Heart right ventricle (tissue), 16 donors: ENCODE measurements at places on chromosomes 12 and 14. TPM values are rescaled to one million over a fixed set of nuclear protein-coding genes. Genes with fewer than 3 reads are reported as not detected.
A peak's percentile ranks its signal among the peaks of the same experiment; 100 is the strongest.

- no peak for DNase-seq
Measured at GRCh38 chr12:59695379-59695778, 99.5 kb downstream of the SLC16A7 start.

ASCL4 gene
- total RNA-seq, result not detected

GRCh38 chr12:1688086-1688710, 2.7 kb upstream of the ADIPOR2 start:
- no peak for DNase-seq

DNA sequence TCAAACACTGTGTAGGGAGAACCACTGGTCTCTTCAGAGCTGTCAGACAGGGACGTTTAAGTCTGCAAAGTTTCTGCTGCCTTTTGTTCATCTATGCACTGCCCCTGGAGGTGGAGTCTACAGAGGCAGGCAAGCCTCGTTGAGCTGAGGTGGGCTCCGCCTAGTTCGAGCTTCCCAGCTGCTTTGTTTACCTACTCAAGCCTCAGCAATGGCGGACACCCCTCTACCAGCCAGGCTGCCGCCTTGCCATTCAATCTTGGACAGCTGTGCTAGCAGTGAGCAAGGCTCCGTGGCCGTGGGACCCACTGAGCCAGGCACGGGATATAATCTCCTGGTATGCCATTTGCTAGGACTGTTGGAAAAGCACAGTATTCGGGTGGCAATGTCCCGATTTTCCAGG, 24.6 kb upstream of the YBX3 start:
- DNase-seq, result no peak

KCNK13 gene
- 5.1 TPM for total RNA-seq

- DNase-seq, result no peak
Measured at GRCh38 chr12:60926256-60926655, 1330.4 kb downstream of the SLC16A7 start.

- no peak for DNase-seq
Measured at GRCh38 chr12:19695244-19696098, 256.2 kb downstream of the AEBP2 start.

DNA sequence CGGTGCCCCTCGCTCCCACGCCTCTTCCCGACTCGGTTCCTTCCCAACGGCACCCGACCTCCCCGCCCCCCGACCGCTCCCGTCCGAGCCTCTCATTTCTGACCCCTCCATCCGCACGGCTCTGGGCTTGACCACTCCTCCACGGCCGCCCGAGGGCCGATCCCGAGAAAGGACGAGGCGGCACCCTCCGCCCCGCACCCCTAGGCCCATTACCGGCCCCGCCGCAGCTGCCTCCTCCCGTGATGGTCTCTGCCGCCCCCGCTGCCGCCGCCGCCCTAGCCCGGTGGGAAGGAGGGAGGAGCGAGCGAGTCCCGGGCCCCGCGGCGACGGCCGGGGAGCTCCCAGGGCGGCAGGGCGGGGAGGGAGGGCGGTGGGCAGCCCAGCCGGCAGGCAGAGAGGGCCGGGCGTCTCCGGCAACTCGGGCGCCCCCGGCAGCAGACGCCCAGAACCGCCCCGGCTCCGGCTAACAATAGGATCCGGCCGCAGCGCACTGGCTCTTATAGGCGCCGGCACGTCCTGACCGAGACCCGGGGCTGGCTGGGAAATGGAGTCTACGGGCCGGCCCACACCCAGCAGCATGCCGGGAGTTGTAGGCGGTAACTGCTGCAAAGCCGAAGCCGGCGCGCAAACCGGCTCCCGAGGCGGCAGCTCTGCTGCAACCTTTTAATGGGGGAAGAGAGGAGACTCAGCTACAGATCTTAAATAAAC, at the start of gene CSRNP2:
Gene CSRNP2, minus strand, starts transcription at position 471 of the 708 bp plus-strand sequence. CDS start 7,035 bp downstream, outside the sequence.
- DNase-seq, result peak; percentile 96

GRCh38 chr12:48973941-48974673, 2.6 kb upstream of the WNT10B start:
- no peak for DNase-seq

DNA sequence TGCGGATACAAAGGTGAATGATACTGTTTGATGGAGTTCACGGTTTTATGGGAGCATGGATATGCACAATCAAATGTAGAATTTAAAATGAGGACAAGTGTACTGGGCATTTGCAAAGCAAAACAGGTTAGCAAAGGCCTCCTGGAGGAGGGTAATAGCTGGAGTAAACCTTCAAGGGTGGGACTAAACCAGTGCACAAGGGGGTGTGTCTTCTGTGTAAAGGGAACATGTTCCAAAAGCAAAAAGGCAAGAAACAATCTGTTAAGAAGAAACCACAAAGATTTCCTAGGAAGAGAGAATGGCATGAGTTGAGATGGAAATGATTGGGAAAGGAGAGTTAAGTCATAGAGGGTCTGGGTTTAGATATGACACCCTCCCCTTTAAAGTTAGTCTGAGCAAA, 109.2 kb upstream of the SLCO1C1 start:
- no peak for DNase-seq

DNA sequence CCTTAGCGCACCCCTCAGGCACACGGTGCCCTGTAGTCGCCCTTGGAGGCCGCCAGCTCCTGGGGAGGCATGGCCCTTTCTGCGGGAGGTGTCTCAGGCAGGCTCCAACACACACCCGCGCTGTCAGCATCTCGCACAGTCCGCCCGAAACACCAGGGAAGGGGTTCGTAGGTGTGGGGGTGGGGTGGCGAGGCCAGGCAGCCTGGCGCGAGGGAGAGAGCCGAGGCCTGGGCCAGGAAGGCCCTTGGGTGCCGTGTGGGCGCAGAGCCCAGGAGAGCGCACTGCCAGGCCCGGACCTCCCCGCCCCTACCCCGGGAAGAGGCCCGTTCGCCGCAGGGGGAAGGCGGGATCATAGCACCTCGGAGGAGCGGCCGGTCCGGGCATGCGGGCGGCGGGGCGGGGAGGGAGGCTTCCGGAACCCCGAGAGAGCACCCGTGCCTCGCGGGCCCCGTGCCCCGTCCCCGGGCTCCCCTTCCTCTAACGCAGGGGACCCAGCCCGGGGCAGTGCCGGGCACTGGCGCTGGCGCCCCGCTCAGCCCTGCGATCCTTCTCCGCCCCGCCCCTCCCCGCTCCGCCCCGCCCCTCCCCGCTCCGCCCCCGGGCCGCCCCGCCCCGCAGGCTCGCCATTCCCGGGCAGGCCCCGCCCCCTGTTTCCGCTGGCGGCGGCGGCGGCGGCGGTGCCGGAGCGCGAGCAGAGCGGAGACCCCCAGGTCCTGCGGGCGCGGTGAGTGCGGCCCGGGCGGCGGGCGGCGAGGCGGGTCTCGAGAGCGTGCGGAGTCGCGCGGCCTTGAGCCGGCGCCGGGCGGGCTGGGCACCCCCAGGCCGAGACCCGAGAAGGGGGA, at the start of gene TSPAN9:
Gene TSPAN9, plus strand, starts transcription at position 650 of the 842 bp plus-strand sequence. CDS start 123,815 bp downstream, outside the sequence.
- peak; percentile 80 for DNase-seq

DNA sequence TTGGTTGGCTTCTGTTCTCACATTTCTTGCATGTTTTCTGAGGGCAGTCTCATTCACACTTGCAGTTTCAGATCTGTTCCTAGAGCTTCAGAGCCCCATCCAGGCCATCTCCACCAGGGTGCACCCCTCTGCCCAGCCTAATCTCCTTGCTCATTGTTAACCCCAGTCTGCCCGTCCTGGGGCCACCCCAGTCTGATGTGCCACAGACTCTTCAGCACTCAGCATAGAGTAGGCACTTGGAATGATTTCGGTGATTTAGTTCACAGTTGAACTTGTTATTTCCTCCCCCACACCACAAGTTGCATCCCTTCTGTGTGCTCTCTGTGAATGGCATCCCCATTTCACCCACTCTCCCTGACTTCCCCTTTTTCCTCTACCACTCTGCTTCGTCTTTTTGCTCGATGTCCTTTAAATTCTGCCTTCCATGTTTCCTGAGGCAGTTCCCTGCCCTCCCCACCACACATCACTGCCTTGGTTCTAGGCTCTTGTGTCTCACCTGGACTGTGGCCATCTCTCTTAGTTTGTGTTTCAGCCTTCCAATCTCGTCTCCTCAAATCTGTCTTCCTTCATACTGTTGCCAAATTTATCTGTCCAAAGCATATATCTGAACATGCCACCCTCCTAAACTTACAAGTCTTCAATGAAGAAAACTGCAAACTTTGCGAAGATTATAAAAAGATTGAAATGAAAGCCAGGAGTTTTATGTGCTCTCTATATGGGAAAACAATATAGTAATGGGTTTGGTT, 41.5 kb downstream of the ANO6 start:
- DNase-seq, result no peak

DNA sequence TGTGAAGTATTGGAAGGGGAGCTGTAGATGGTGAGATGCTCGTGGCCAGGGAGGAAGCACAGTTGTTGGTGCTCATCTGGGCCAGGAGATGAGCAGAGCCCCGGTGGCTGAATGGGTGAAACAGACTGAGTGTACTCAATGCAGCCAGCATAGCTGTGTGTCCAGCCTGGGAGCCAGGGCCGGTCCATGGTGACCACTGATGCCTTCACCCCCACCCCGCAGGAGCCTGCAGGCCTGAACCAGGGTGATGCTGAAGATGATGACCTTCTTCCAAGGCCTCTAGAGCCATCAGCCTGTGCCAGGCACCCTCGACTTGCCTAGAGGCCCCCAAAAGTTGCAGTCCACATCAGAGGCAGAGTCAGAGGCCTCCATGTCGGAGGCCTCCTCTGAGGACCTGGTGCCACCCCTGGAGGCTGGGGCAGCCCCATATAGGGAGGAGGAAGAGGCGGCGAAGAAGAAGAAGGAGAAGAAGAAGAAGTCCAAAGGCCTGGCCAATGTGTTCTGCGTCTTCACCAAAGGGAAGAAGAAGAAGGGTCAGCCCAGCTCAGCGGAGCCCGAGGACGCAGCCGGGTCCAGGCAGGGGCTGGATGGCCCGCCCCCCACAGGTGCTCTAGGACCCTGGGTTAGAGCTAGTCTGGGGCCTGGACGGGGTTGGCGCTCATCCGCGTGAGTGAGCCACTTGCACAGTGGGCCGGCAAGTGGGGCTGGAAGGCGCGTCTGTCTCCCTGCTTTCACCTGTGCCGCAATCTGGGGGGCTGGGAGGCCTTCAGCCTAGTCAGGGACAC, 3.0 kb downstream of the TNFAIP2 start:
- no peak for DNase-seq

PCED1B gene
- total RNA-seq, result 1.8 TPM

DNA sequence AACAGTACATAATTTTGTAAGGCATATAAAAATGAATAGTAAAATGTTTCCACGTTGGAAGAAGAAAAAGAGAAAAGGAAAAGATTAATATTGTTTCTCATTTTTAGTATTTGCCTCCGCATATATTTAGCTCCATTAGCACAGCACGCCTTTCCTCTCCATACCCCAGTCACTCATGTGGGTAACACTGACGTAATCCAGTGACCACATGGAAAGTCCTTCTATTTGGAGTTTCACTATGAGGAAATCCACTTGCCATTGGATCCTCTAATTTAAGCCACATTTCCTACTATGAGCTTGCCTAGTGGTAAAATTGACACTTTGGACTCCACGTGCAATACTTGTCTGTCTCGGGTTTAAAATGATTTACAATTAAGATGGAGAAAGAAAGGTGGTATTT, 5.7 kb upstream of the SLCO1A2 start:
- DNase-seq, result no peak

BLOC1S1 gene
- total RNA-seq, result 136 TPM

DNA sequence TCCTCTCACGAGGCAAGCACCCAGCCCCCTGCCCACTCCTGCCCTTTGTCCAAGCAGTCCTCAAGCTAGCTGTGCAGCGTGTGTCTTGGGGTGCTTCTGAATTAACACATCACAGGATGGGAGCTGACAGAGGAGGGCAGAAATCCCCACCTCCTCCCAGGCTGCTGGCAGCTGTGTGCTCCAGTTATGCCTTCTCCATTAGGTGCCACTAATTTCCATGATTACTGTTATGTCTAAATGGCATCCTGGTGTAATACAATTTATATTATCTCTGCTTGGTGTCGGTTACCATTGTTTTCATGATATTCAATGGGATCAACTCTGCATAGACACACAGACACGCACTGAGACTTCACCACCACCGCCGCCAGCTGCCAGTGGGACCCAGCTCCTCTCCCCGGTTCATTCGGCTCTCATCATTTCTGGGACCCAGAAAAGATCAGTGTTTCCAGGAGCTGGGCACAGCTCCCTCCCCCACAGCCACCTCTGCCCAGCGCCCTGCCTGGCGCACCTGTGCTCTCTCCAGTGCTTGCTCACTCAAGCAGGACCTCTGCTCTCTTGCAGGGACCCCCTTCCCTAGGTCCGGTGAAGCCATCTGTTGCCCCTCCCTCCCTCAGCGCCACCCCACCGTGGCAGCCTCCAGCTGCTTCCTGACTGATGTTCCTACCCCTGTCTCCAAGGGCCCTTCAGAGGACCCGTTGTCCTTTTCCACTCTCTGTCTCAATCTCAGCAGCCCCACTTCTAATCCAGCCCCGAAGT, 167.5 kb upstream of the FKBP4 start:
- DNase-seq, result no peak

ADAMTS20 gene
- total RNA-seq, result not detected
